WTC11 (cell line): ENCODE measurements at places on chromosomes 13 and 19.

DNA sequence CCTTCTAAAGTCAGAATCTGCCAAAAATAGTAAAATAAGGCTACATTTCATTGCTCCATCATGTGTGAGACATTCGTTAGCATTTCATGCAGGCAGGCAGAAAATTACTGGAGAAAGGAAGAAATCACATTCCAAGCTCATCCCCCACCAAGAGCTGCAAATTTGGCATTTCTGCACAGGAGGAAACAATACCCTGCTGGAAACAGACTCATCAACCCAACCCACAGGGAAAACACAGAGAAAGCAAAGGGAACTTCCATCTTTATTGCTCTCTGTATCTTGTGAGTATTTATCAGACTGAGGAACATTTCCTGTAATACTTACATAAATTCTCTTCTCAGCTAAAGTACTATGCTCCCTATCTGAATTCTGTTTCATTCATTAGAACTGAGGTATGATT, 95.7 kb downstream of the KCTD12 start:
- H3K27me3 ChIP-seq: no peaks in the 10 kb centered on the region
- H3K27ac ChIP-seq: no peak overlapping the region
- DNase-seq: no peak
- H3K4me1 ChIP-seq: peaks cover 21% of the 10 kb centered on the region
- H3K36me3 ChIP-seq: no peaks in the 10 kb centered on the region

DNA sequence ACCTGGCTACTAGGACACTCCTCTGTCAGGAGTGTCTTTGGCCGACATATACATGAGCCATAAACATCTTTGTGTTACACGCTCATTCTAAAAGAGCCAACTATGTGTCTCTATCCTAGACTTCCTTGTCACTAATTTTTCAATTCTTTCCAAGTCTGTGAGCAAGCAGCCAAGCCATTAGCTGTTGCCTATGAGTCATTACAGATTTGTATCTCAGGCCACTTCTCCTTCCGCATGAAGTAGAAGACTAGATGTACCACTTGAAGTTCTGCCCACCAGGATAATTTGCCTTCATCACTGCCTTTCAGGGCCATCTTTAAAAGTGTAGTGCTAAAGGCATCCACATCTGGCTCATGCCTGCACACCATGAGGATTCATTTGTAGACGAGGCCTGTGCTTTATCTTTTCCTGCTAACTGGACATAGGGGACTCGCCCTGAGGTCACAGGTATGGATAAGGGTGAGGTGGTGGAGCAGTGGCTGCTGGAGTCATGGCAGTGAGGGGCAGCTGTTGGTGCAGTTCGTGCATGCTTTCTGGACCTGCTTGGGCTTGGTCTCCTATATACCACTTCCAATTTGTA, 126.1 kb upstream of the KL start:
- no peaks in the 10 kb centered on the region for H3K27me3 ChIP-seq
- no peak overlapping the region for H3K4me3 ChIP-seq
- no peaks in the 10 kb centered on the region for H3K4me1 ChIP-seq
- no peak for DNase-seq

GRCh38 chr19:31269425-31270127, 79.7 kb downstream of the TSHZ3 start:
- H3K27ac ChIP-seq: no peak overlapping the region
- H3K4me3 ChIP-seq: no peak overlapping the region
- H3K27me3 ChIP-seq: no peaks in the 10 kb centered on the region
- H3K4me1 ChIP-seq: peaks cover 8% of the 10 kb centered on the region
- H3K36me3 ChIP-seq: no peaks in the 10 kb centered on the region

DNA sequence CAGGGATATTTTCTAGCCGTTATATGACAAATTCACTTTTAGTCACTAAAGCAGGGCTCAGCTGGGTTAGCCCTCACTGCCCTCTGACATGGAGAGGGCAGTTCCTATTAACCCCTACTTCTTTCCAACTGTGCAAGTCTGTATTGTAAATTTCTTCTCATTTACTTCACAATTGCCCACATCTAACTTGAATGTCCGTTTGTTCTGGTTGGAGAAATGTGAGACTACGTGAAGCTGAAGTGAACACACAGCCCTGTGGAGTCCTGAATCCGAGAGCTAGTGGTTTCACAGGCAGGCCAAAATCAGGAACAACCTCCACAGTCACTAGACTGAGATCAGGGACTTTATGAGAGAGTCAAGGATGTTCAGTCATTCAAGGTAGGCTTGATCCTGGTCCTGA, 4.4 kb upstream of the MYO16 start:
- H3K4me1 ChIP-seq: peaks cover 23% of the 10 kb centered on the region
- no peak overlapping the region for H3K4me3 ChIP-seq
- H3K27ac ChIP-seq: peak overlapping the region; percentile 42; the same call in 1 of the 2 replicates
- H3K36me3 ChIP-seq: peaks cover 6% of the 10 kb centered on the region

- H3K36me3 ChIP-seq: peaks cover 84% of the 10 kb centered on the region
- H3K4me3 ChIP-seq: no peak overlapping the region
- no peaks in the 10 kb centered on the region for H3K4me1 ChIP-seq
- no peak overlapping the region for H3K27ac ChIP-seq
- DNase-seq: no peak
Measured at GRCh38 chr19:24052811-24053210, 34.2 kb upstream of the ZNF254 start.

DNA sequence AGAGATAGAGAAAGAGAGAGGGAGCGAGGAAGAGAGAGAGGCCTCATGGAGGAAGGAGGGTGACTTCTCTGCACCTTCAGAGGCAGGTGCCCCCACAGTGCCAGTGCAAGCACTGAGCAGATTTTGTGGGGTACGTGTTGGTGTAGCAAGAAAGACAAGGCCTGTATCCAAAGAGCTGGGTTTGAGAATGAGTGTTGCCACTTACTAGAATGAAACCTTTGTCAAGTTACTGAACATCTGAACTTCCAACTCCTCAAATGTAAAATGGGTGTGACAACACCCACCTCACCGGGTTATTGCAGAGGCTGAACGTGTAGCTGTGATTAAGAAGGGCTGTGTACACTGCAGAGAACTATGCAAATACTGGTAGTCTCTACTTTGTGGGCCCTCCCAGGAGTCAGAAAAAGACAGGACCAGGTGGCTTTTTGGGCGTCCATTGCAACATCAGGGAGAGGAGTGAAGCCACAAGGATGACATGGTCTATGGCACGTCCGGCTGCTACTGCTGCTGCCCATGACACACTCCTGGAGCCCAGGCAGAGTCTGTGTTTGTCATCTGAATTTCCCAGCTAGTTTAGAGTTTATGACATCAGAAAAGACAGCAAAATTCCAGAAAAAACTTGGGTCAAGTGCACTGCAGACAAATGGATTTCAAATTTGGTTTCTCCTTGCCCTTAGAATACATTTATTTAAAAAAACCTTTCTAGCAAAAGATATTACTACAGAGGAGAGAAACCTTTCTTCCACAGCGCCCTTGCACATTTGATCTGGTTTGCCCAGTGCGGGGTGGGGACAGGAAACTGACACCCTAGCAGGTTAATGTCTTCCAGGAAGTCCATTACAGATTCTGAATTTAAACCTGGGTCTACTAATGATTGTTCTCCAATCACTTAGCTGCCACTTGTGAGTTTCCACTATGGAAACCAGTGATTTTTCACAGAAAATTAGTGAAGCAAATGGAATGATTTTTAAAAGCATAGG, 54.0 kb upstream of the ATP12A start:
- H3K36me3 ChIP-seq: no peaks in the 10 kb centered on the region; the same call in 1 of the 2 replicates
- no peak overlapping the region for H3K4me3 ChIP-seq
- DNase-seq: no peak
- no peaks in the 10 kb centered on the region; the same call in 1 of the 2 replicates for H3K27me3 ChIP-seq

DNA sequence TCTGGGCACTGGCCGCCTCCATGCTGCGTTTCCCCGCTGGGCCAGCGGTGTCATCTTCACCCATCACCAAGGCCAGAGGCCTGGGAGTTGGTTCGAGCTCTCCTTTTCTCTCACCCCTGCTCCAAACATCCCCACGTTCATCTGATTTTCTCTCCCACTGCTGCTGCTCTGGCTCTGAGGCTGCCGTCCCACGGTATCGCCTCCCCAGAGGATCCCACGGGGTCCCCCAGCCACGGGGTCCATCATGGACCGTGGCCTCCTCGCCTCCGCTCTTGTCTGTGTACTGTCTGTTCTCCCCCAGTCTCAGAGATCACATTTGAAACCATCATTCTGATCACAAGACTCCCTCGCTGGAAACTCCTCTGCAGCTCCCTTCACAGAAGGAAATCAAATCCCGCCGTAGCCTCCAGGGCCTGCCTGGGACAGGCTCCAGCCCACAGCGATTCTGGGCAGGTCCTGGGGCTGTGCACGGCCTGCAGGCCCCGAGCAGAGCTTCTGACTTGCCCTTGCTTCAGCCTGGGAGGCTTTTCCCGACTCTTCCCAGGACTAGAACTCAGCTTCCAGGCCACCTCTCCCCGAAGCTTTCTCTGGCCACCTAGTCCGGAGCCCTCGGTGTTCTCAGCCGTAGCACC, 64.2 kb downstream of the SOX1 start:
- H3K4me3 ChIP-seq: no peak overlapping the region
- no peaks in the 10 kb centered on the region for H3K4me1 ChIP-seq
- peaks cover 9% of the 10 kb centered on the region; the same call in 1 of the 2 replicates for H3K27me3 ChIP-seq
- no peaks in the 10 kb centered on the region for H3K36me3 ChIP-seq
- no peak overlapping the region for H3K27ac ChIP-seq
- DNase-seq: no peak

- no peak for DNase-seq
- no peaks in the 10 kb centered on the region for H3K27me3 ChIP-seq
- H3K36me3 ChIP-seq: peaks cover 35% of the 10 kb centered on the region
- H3K4me3 ChIP-seq: no peak overlapping the region
Measured at GRCh38 chr13:75341028-75341427, 140.9 kb downstream of the TBC1D4 start.

GRCh38 chr13:106083620-106084350, 451.7 kb downstream of the EFNB2 start:
- H3K4me3 ChIP-seq: no peak overlapping the region
- DNase-seq: peak; percentile 54
- peaks cover 23% of the 10 kb centered on the region for H3K4me1 ChIP-seq
- H3K27ac ChIP-seq: no peak overlapping the region
- peaks cover 10% of the 10 kb centered on the region for H3K36me3 ChIP-seq
- no peaks in the 10 kb centered on the region for H3K27me3 ChIP-seq

DNA sequence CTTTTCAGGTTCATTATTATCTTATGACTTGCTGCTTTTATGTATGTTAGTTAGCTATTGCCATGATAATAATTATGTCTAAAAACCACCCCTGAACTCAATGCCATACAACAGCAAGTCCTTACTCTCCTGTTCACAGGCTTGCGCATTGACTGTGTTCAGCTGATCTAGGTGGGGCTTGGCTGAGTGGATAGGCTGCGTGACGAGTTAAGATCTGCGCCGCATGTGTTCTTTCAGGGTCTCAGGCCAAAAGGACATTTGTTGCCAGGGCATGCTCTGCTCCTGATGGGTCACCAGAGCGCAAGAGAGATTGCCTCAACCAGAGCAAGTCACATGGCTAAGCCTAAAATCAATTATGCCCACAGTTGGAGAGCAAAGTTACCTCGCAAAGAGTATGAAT, 859 bp downstream of the ZNF568 start:
- H3K27me3 ChIP-seq: no peaks in the 10 kb centered on the region
- H3K36me3 ChIP-seq: peaks cover 20% of the 10 kb centered on the region
- H3K4me3 ChIP-seq: peak overlapping the region; percentile 93
- no peak for DNase-seq

- no peaks in the 10 kb centered on the region for H3K27me3 ChIP-seq
- H3K27ac ChIP-seq: no peak overlapping the region
- no peaks in the 10 kb centered on the region for H3K36me3 ChIP-seq
Measured at GRCh38 chr13:47216176-47216822, 319.4 kb upstream of the HTR2A start.

DNA sequence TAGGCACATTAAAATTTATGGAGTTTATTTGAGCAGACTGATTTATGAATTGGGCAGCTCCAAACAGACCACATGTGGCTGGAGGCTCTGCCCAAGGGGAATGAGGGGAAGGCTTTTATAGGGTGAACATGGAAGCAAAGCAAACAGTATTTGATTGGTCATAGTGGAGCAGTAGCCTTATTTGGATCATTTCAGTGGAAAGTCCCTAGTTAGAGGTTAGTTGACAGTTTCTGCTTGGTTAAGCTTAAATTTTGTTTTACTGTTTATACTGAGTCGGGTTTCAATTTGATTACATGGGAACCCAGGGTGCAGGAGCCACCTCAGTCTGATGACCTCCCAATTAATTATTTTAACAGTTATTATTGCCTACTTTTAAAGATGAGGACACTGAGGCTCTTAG, 140.5 kb downstream of the NDFIP2 start:
- H3K4me3 ChIP-seq: no peak overlapping the region
- no peaks in the 10 kb centered on the region for H3K36me3 ChIP-seq
- no peak overlapping the region for H3K27ac ChIP-seq
- H3K4me1 ChIP-seq: peaks cover 7% of the 10 kb centered on the region; the same call in 1 of the 2 replicates
- no peak for DNase-seq
- H3K27me3 ChIP-seq: no peaks in the 10 kb centered on the region; the same call in none of the 2 replicates

- peaks cover 7% of the 10 kb centered on the region for H3K4me1 ChIP-seq
- H3K27me3 ChIP-seq: no peaks in the 10 kb centered on the region
- DNase-seq: no peak
- no peak overlapping the region for H3K4me3 ChIP-seq
Measured at GRCh38 chr13:113058988-113059850, 46.4 kb upstream of the F7 start.

- peaks cover 5% of the 10 kb centered on the region; the same call in 1 of the 2 replicates for H3K36me3 ChIP-seq
- peak overlapping the region; percentile 46 for H3K27ac ChIP-seq
- no peak for DNase-seq
- no peak overlapping the region for H3K4me3 ChIP-seq
Measured at GRCh38 chr13:27403203-27403678, 21.2 kb upstream of the GTF3A start.

- peaks cover 3% of the 10 kb centered on the region; the same call in 1 of the 2 replicates for H3K36me3 ChIP-seq
- no peak overlapping the region; the same call in 1 of the 2 replicates for H3K27ac ChIP-seq
- peaks cover 21% of the 10 kb centered on the region for H3K4me1 ChIP-seq
- no peaks in the 10 kb centered on the region for H3K27me3 ChIP-seq
- H3K4me3 ChIP-seq: no peak overlapping the region
- no peak for DNase-seq
Measured at GRCh38 chr19:19434483-19435045, 29.1 kb downstream of the GATAD2A start.

DNA sequence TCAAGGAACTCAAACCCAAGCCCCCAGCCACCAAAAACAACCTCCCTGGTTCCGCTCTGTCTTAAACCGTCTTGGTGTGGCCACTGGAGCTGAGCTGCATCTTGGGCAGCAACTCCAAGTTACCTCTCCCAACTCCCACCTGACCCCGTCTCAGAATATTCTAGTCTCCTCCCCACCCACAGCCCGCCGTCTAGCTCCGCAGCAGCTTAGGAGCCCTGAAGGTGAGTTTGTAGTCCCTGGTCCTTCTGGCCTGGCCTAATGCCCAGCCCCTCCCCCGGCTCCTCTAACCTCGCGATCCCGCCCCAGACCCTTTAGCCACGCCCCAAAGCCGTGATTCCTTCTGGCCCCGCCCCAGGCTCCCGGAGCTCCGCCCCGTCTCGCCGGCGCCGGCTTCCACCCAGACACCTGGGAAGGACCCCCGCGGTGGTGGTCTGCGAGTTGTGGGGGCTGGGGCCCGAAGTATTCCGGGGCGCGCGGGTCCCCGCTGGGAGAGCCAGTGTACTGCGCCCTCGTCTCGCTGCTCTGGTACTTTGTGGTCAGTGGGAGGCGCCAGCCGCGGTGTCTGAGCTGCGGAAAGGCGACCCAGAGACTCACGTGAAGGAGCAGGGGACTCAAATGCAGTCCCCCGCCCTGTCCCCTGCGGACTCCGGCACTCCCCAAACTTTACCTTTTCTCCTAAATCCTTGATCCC, 2.5 kb upstream of the LHB start:
- H3K27ac ChIP-seq: no peak overlapping the region; the same call in 1 of the 2 replicates
- H3K36me3 ChIP-seq: peaks cover 13% of the 10 kb centered on the region
- H3K4me3 ChIP-seq: peak overlapping the region; percentile 73
- peaks cover 23% of the 10 kb centered on the region for H3K4me1 ChIP-seq
